ENCODE measurements at places on chromosomes 16 and 17.
A peak's percentile ranks its signal among the peaks of the same experiment; 100 is the strongest.

- DNase-seq, result no peak
These were observed 39.3 kb downstream of the MSI2 start for GRCh38 chr17:57295526-57296023.

DNA sequence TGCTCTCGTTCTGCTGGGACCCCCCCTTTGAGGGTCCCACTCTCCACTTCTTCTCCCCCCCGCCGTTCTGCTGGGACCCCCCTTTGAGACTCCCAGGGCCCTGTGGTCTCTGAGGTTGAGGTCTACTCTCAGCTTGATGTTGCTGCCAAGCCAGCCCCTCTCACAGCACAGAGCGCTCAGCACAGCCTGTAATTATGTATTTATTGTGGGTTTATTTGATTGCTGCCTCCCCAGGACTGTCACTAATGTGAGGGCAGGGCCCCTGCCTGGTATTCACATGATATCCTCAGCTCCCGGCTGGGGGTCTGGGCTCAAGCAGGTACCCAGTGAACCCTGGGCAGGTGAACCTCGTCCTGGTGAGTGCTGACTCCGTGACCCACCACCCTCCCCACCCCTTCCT, 35.4 kb downstream of the ACTG1 start:
- no peak for DNase-seq

DNA sequence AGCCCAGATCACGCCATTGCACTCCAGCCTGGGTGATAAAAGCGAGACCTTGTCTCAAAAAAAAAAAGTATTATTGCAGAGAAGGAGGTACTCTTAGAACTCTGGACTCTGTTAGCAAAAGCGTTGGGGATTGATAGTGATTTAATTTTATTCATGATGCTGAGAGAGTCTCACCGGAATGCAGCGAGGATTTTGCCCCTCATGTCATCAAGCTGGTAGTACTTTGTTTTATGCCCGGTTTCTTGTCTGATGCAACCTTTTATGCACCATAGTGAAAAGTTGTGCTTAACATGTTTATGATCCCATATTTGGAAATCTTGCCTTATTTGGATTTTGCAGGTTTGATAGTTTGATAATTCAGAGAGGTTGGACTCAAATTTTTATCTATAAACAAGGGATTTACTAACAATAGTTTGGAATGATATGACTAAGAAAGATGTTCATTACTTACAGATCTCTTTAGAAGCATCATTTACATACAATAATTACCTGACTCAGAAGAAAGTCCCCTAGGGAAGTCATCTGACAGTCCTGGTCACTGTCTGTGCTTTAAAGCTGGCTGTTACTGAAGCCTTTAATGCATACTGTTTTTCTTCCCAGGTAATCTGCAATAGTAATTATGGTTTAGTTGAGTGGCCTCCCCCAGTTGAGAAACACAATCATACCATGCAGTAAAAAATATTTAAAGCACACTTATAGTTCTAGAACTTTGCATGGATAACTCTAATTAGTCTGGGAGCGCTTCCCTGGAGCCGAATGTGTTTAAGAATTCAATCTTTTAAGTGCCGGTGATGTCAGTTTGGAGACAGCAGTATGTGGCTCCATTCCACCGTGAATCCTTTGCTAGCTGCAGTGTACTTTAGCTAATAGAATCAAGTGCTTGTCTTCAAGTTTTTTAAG, 120.9 kb downstream of the PRKCA start:
- DNase-seq, result no peak

DNA sequence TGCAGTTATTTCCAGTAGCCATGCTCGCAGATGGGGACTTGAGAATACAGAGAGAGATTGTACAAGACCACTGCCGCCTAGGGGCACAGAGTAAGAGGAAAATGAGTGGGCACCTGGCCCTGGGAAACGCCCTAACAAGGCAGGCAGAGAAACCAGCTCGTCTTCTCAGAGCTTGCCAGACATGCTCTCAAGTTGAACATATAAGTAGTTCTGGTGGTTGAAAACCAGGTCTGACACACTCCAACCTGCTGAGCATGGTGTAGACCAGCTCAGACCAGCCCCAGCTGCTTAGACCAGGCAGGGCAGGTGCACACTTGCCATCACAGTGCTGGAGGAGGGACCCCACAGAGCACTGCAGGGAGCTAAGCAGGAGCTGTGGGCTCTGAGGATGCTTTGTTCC, 250.5 kb downstream of the CPPED1 start:
- DNase-seq, result no peak

DNA sequence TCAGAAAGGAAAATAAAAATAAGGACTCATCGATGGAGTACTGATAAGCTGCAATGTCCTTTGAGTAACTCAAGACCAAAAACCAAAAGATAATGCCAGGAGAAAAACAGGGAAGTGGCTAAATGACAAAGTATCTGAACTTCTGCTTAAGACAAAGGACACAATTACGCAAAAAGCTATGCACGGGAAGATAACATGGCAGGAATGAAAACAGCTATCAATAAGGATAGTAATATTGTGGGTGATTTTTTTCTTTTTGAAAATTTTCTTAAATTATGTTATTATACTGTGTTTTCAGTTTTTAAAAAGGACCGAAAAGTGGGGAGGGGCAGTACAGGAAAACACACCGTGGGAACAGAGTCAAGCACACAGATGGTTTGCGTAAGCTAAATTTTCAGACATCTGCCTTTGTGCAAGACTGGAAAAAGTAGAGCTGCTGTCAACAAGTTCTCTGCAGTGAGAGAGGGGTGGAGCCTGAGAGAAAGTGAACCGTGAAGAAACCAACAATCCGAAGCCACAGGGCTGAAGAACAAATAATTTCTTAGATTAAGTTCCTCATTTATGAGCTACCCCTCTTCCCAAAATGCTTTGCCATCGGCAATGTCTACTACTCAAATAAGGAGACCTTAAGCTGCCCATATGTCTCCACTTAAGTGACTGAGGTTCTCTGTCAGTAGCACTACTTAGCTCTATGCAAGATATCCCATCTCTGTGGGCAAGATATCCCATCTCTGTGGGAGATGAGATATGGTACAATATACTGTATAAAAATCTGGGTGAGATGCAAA, 99.9 kb upstream of the CORO6 start:
- DNase-seq, result no peak

- DNase-seq, result no peak
These were observed 48.8 kb upstream of the CDH3 start for GRCh38 chr16:68596266-68596665.

DNA sequence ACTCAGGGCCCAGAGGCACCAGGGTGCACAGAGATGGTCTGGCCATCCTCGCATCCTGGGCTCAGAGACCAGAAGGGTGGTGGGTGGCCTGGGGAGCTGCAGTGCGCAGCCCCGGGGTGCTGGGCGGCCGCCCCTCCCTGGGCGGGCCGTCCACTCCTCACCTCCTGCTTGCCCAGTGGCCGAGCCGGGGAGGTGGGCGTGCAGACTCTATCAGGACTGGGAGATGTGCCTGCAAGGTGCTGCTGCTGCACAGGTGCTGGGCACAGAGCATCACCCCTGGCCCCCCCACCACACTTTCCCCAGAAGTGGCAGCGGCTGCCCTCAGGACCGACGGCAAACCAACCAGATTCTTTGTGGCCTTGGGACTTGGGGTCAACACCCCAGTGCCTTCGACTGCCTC, at the start of gene SCN4A:
Gene SCN4A (minus strand): TSS at position 123 of the 400 bp plus-strand sequence. CDS start 77 bp downstream, at position 46.
- no peak for DNase-seq

- DNase-seq, result no peak
These were observed 19.1 kb downstream of the NGFR start for GRCh38 chr17:49514071-49514721.

DNA sequence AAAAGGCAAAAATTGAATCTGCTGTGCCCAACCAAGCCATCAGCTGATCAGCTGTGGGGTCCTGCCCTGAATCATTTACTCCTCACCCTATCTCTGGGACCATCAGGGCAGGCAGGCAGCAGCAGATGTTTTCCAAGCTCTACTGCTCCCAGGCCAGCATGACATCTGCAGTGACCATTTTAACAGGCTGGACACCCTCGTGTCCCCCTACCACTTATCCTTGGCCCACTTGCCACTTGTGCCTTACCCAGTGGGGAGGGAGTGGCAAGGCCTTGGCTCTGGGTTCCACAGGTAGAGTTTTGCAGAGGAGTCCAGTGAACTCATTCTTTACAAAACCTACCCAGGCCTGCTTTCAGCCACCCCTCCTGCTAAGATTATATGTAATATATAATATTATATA, 12.0 kb upstream of the CA4 start:
- no peak for DNase-seq

GRCh38 chr16:69859105-69859989, 91.8 kb upstream of the CLEC18A start:
- DNase-seq, result no peak

DNA sequence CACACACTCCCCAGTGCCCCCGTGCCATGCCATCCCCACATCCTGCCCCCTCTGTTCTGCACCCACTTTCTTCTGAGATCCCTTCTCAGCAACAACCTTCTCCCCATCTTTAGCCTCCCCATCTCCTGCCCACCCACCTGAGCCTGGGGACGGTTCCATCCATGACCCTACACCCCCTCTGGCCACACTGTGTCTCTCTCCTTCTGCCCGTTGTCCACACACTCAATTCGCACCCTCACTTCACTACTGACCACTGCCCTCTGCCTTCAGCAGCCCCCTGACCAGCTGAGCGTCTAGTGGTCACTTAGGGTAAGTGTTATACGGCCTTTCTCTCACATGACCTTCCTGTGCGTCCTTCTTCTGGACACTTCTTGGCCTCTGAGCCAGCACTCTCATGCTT, 6.1 kb downstream of the ARHGAP27 start:
- DNase-seq, result no peak

- DNase-seq, result no peak
These were observed 3.2 kb downstream of the CES4A start for GRCh38 chr16:66991545-66992077.

DNA sequence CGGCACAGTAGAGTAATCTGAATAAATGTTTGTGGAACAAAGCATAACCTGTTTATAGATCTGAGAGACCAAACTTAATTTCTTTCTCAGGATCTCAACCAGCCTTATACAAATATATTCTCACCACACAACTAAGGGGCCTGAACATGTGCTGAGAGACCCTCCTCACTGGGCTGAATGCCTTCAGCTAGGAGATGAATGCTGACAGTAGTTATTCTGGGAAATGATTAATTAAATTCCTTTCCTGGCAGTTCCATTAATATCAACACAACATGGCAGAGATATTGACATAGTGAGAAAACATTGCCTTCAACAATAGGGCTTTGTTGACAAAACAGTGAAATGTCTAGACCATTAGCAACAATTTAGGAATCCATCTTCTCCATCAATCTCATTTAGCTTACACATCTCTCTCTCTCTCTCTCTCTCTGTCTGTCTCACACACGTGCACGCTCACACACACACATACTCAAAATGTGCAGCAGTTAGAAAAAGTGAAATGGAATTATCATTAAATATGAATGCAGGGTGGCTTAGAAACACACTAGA, 780.8 kb upstream of the CDH8 start:
- DNase-seq, result no peak

DNA sequence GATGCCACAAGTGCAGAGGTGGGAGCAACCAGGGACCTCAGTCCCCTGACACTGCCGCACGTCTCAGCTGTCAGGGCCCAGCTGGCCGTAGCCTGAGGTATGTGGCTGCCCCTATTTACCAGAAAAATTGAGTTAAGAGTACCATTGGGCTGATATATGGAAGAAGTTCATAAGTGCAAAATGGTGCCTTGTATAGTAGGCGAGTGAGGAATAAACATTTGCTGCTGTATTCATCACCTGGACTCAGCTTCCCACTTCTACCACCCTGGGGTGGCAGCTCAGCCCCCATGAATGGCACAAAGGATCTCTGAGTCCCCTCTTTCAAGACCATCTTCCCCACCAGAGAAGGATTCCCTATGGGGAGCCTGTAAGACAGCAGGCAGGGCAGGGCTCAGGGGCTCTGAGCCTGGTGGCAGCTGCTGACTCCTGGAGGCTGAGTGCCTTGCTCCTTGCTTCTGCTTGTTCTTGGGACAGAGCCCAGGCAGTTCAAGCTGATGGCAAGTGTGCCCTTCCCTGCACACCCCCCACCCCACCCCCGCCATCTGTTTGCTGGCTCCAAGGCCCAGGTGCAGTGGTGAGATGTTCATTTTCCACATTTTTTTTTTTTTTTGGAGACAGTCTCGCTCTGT, 29.0 kb downstream of the TRPV2 start:
- DNase-seq, result no peak

- DNase-seq, result no peak
These were observed 3.7 kb downstream of the ZNF597 start for GRCh38 chr16:3439637-3440036.

DNA sequence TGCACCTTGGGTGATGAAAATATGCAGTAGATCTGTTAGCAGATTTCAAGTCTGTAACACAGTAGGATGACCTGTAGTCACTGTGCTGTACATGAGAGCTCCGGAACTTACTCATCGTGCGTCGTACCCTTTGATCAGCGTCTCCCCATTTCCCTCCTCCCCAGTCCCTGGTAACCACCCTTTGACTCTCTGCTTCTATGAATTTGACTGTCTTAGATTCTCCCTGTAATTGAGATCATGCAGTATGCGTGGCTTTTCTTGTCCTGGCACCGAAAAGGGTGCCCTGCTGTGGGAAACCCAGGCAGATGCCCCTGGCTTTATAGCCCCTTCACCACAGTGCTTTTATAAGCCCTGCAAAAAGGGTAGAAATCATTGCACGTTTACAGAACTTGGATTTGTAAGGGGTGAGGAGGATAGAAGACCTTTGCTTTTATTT, 20.5 kb downstream of the CLEC16A start:
- DNase-seq, result peak; percentile 50

GRCh38 chr16:53372992-53373871, 61.0 kb upstream of the RBL2 start:
- DNase-seq, result peak; percentile 66

Measured in activated T-cell treated with anti-CD3 and anti-CD28 coated beads for 48 hours (primary cell).